ENCODE measurements at places on chromosomes 5 and 9. TPM values are rescaled to one million over a fixed set of nuclear protein-coding genes. Genes with fewer than 3 reads are reported as not detected.
A peak's percentile ranks its signal among the peaks of the same experiment; 100 is the strongest.

DNA sequence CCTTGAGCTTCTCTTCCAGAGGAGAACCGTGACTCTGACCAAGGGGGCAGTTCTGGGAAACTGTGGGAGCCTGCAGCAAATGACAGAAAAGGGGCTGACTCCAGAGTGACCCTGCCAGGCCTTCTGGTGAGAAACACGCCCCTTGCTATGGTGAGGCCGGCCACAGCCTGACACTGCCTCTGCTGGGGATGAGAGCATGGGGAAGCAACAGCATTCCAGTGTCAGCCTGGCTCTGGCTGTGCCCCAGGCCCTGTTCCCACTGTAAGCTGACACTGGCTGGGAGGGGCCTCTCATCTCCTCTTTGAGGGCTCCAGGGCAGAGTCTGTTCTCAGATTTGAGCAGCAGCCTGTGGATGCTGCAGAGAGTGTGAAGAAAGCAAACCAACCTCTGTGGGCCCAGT, 180.0 kb upstream of the IL12B start:
- no peaks in the 10 kb centered on the region for H3K36me3 ChIP-seq
- DNase-seq = no peak
- no peak overlapping the region for H3K27ac ChIP-seq

DNA sequence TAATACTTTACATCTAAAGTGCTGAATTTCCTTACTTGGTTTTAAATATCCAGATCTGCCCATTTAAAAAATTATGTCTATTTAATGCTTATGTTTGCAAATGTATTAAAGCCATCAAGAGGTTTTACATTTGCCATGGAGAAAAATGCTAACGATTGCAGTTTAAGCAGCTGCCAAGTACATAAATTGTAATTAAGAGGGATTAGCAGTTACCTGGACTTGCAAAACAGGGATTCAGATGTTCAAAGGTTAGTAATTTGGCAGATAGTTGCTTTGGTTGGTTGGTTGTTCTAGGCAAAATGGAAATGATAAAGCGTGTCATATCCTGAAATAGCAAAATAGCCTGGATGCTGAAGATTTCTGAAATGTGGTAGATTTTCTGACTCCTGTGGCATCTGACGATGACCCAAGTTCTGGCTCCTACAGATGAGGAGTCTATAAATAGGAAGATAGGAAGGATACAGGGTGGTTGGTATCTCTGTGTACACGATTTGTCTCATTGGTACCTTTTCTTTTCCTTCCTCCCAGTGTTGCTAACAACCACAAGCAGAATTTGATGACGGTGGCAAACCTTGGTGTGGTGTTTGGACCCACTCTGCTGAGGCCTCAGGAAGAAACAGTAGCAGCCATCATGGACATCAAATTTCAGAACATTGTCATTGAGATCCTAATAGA, 282.9 kb downstream of the NR3C1 start:
- H3K27ac ChIP-seq = peak overlapping the region; percentile 39
- no peak overlapping the region for H3K4me3 ChIP-seq
- H3K36me3 ChIP-seq = peaks cover 20% of the 10 kb centered on the region
- H3K4me1 ChIP-seq = peaks cover 35% of the 10 kb centered on the region
- DNase-seq = no peak

DNA sequence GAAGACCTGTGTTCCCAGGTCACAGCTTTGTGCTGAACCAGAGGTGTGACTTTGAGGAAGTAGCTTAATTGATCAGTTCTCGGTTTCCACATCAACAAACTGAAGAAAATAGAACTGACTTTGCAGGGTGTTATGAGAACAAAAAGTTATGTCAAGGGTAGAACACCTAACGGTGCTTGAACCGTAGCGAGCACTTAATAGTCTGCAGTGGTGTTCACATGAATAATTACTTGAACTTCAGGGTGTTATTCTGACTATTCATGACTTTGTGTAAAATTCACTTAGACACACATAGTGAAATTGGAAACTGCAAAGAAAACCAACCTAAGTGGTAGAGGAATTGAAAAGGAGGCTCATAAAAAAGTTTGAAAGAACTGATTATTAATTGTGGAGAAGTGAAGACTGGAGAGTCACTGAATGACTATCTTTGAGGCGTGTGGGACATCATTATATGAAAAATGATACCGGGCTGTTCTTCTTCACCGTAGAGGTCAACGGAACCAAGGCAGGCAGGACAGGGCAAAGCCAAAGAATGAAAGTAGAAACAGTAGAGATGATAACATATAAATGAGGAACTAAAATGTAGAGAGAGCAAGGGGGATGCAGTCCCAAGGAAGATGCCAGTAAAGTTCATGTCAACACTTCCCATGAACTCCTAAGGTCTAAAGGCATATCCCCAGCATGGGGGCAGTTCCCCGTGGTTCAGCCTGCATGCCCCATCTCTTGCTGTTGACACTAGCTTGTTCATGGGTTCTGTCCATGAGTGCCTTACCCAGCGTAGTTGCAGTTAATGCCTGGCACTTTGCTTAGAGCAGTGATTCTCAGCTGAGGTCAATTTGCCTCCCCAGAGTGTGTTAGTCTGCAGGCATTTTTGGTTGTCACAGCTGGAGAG, 118.7 kb downstream of the ZNF462 start:
- no peaks in the 10 kb centered on the region for H3K27me3 ChIP-seq
- no peak overlapping the region for H3K27ac ChIP-seq
- DNase-seq = no peak
- no peaks in the 10 kb centered on the region for H3K4me1 ChIP-seq

Gene EGFL7
- 3.2 TPM for total RNA-seq

Gene STC2
- total RNA-seq = 41.0 TPM
